ENCODE measurements at places on chromosomes 11 and 22.

DNA sequence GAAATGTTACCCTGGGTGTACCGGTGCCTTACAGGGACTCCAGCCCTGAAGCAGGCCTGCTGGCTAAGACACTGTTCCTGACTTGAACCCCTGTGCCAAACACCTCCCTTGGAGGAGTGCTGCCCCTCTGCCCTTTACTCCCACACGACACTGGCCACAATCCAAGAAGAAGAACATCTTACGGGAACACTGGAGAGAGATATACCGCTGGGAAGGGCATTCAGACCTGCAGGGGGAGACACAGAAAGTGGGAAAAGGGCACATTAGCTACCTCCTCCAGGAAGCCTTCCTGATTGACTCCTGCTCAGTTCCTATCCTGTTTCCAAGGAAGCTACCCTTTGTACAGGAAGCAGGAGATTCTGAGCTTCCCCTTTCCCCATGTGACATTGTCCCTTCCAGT is 18.7 kb downstream of the TMPRSS13 start:
- H3K27me3 ChIP-seq: peaks cover 2% of the 10 kb centered on the region
- H3K36me3 ChIP-seq: no peaks in the 10 kb centered on the region
- peaks cover 10% of the 10 kb centered on the region for H3K4me1 ChIP-seq
- no peak overlapping the region for H3K4me3 ChIP-seq
- no peak overlapping the region for H3K27ac ChIP-seq

DNA sequence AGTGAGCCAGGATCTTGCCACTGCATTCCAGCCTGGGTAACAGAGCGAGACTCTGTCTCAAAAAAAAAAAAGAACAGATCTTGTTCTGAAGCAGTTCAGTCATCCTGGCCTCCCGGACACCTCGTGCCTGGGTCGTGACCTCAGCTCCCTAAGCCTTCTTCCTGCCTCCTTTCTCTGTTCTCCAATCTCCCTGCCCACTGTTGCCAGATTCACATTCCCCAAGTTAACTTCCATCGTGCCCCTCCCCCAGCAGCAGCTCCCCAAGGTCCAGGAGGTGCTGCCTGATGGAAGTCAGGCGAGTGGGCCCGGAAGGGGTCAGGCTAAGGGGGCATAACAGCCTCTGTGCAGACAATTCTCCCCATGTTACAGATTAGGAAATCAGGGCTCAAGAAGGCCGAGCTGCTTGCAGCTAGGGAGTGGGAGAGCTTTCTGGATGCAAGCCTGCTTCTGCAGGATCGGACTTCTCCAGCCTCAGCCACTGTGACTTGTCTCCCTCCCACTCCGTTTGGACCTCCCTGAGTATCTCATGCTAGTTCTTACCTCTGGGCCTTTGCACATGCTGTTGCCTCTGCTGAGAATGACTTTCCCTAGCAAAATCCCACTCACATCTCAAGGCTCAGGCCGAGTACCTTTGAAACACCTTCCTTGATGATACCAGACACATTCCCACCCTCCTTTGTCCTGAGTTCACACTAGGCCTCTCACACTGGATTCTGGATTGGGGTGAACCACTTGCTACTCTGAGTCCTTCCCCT is 14.3 kb upstream of the TMEM184B start:
- peaks cover 3% of the 10 kb centered on the region for H3K36me3 ChIP-seq
- no peaks in the 10 kb centered on the region for H3K27me3 ChIP-seq
- no peaks in the 10 kb centered on the region for H3K4me1 ChIP-seq

DNA sequence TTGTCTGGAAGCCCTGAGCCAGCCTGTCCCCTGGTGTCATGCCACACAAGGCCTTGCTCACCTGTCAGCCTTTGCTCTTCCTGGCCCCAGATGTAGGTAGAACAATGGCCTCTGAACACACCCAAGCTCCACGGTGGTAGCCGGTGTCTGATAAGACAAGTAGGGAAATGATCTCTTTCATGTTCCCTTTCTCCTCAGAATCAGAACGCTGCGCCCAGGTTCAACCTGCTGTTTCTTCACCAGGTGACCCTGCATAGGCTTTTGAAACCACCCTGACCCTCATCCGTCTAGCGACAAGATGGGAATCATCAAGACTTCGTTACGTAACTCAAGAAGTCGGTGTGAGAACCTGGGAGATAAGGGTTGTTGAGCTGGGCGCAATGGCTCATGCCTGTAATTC is 28.7 kb upstream of the YWHAH start:
- peaks cover 7% of the 10 kb centered on the region for H3K4me1 ChIP-seq
- H3K36me3 ChIP-seq: no peaks in the 10 kb centered on the region
- H3K27ac ChIP-seq: no peak overlapping the region
- H3K27me3 ChIP-seq: no peaks in the 10 kb centered on the region
- no peak overlapping the region for H3K4me3 ChIP-seq

GRCh38 chr11:125394296-125394695 is 101.8 kb downstream of the FEZ1 start:
- no peaks in the 10 kb centered on the region for H3K36me3 ChIP-seq
- H3K27me3 ChIP-seq: peaks cover 22% of the 10 kb centered on the region
- H3K4me3 ChIP-seq: no peak overlapping the region
- no peak for DNase-seq
- H3K27ac ChIP-seq: no peak overlapping the region

DNA sequence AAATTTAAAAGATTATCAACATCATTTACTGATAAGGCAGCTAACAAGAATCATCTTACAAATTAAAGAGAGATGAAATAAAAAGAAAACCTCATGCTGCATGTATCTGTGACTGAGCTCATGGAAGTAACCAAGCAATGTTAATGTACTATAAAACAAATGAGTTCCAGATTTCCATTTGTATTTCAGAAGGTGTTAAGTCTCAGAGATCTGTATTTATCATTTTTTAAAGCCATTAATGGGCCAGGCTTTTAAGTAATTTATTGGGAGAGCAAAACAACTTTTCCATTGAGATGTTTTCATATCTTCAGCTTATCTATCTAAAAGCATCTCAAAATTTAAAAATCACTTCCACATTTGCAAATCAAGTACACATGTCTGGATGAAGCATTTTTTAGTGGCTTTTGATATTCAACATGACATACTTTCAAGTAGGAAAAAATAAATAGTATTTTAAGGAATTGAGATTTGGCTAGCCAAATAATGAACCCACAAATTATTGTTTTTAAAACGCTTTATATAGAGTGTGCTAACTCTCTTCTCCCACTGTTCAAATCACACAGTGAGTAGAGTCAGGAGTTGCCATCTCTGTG is 17.9 kb upstream of the BBOX1 start:
- no peak for DNase-seq
- no peak overlapping the region for H3K4me3 ChIP-seq
- H3K36me3 ChIP-seq: no peaks in the 10 kb centered on the region
- no peaks in the 10 kb centered on the region for H3K4me1 ChIP-seq

DNA sequence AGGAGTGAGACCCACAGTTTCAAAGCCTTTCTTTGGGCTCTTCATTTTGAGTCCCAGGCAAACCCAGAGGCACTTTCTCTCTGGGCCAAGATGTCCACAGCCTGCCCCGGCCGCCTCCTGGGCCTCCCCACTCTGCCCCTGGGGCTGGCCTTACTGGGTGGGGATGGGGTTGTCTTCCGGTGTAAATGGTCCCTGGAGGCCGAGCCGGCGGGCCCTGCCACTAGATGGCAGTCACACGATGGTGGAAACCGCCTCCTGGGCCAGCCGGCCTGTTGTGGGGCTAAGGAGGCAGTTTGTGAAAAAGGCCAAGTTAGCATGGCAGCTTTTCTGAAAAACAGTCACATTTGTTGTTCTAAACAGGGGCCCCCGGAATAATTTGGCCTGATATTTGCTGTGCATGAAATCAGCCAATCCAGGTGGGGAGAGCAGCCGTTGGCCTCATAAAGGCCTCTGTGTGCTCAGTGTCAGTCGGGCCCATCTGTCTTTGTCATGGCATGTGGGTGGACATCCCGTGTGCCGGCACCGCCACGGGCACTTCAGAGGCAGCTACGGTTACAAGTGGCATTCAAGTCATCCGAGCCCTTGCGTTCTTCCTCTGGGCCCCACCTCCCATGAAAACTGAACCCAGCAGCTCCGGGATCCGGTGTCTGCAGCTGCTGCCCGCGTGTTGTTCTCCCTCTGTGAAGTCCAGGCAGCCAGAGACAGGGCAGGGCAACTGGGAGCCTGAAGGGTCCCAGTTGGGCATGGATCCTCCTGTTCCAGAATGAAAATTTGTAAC is 6.5 kb downstream of the MRPL23 start:
- no peaks in the 10 kb centered on the region for H3K27me3 ChIP-seq
- H3K4me1 ChIP-seq: no peaks in the 10 kb centered on the region
- no peaks in the 10 kb centered on the region for H3K36me3 ChIP-seq
- DNase-seq: peak; percentile 12
- H3K27ac ChIP-seq: no peak overlapping the region

DNA sequence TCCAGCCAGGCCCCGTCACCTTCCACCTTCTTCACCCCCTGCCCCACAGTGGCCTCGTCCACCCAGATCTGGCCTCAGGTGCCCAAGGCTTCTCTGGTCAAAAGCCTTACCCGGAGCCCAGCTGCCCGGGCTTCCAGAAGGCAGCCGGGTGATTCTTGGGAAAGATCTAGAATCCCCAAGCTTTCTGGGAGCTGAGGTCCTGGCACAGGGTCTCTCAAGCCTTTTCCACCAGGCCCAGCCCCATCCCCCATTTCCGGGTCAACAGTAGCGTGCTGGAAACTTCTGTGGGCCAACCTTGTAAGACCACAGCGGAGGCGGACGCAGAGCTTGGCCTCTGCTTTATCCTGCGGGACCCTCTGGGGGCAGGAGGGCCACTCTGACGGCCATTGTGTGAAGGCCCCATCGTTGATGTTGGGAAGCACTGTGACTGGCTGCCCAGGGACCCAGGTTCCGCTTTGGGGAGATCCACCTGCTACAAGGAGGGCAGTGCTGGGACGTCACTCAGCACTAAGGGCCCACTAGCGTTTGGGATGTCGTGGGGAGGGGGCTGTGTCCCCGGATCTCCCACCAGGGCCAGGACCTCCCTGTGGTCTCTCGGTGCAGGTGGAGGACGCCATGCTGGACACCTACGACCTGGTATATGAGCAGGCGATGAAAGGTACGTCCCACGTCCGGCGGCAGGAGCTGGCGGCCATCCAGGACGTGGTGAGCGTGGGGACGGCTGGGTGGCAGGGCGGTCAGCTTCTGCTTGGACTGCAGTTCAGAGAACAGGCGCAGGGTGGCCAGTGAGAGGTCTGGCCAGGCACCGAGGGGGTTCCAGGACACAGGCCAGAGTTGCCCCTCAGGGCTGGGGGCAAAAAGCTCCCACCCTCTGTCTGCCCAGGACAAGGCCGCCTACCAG is 11.5 kb downstream of the TSPAN32 start:
- no peak overlapping the region for H3K4me3 ChIP-seq
- H3K27ac ChIP-seq: no peak overlapping the region
- no peaks in the 10 kb centered on the region for H3K27me3 ChIP-seq
- H3K36me3 ChIP-seq: peaks cover 2% of the 10 kb centered on the region
- peaks cover 3% of the 10 kb centered on the region for H3K4me1 ChIP-seq

GRCh38 chr11:119995730-119996491 is 142.0 kb downstream of the TRIM29 start:
- DNase-seq: no peak
- H3K4me3 ChIP-seq: no peak overlapping the region
- no peaks in the 10 kb centered on the region for H3K36me3 ChIP-seq

GRCh38 chr11:106187860-106188456 is 110.5 kb downstream of the AASDHPPT start:
- DNase-seq: no peak
- H3K27me3 ChIP-seq: no peaks in the 10 kb centered on the region
- no peaks in the 10 kb centered on the region for H3K36me3 ChIP-seq
- no peak overlapping the region for H3K27ac ChIP-seq

DNA sequence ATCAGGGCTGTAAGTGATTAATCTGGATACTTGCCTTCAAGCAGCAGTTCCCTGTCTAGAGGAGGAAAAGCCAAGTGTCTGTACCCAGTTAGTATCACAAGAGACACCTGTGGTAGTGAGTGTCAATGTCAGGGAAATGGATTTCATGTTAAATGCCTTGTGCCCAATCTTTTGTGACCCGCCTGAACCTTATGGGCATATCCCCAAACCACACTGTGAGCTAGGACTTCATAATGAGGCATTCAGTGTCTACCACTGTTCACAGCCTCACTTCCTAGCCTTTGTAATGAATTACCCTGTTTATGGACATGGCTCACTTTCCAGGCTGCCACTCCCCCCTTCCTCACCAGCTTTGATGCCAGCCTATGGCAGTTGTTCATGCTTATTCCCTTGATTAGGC is 125.1 kb downstream of the TRIM44 start:
- DNase-seq: no peak
- H3K36me3 ChIP-seq: peaks cover 8% of the 10 kb centered on the region
- H3K4me3 ChIP-seq: no peak overlapping the region
- H3K4me1 ChIP-seq: peaks cover 46% of the 10 kb centered on the region

- no peak overlapping the region for H3K27ac ChIP-seq
- DNase-seq: no peak
- H3K36me3 ChIP-seq: no peaks in the 10 kb centered on the region
- H3K4me1 ChIP-seq: no peaks in the 10 kb centered on the region
- H3K27me3 ChIP-seq: peaks cover 6% of the 10 kb centered on the region
Observed at GRCh38 chr11:11501546-11502262, 120.1 kb downstream of the GALNT18 start.
